ENCODE measurements at places on chromosomes 13 and 19.

- DNase-seq = no peak
These were observed 213.2 kb downstream of the ATP8A2 start for GRCh38 chr13:25585000-25585399.

DNA sequence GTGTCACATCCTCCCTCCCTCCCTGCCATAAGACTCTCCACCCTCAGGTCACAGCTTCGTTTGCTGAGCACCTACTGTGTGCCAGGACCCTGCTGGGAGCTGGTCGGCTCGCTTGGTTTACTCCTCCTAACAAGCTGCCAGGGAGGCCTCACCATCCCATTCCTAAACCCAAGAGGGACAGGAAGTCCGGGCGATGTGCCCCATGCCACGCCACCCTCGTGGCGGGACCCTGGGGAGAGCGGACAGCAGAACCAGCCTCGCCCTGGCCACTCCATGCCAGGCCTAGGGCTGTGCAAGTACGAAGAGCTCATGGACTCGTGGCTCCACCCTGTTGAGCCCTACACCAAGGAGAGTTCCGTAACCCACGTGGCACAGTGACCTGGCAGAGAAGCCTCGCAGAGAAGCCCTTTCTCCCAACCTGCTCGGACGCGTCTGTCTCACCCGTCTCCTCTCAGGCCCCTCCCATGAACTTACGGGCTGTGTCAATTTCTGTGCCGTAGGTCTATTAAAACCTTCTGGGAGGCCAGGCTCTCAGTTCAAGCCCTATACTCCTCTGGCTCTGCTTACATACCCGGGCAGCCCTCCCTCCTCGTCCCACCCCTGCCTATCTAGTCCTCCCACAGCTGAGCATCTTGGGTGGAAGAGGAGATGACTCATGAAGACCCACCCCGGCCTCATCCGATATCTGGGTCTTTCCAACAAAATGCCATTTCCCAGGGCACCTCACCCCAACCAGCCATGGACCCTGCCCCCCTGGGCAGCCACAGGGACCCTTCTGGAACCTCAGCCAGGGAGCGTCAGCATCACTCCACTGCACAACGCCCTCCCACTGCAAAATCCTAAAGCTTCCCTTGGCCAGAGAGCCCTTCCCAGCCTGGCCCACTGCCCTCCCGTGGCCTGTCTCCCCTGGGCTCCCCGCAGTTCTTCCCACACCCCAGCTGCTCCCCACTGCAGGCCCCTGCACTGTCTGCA, 2.6 kb downstream of the UBXN6 start:
- DNase-seq = no peak

GRCh38 chr13:41859565-41859964, 101.3 kb downstream of the VWA8 start:
- no peak for DNase-seq

- no peak for DNase-seq
These were observed 18.7 kb downstream of the MLLT1 start for GRCh38 chr19:6260912-6261650.

- no peak for DNase-seq
These were observed 349.1 kb downstream of the LIG4 start for GRCh38 chr13:107866032-107866940.

DNA sequence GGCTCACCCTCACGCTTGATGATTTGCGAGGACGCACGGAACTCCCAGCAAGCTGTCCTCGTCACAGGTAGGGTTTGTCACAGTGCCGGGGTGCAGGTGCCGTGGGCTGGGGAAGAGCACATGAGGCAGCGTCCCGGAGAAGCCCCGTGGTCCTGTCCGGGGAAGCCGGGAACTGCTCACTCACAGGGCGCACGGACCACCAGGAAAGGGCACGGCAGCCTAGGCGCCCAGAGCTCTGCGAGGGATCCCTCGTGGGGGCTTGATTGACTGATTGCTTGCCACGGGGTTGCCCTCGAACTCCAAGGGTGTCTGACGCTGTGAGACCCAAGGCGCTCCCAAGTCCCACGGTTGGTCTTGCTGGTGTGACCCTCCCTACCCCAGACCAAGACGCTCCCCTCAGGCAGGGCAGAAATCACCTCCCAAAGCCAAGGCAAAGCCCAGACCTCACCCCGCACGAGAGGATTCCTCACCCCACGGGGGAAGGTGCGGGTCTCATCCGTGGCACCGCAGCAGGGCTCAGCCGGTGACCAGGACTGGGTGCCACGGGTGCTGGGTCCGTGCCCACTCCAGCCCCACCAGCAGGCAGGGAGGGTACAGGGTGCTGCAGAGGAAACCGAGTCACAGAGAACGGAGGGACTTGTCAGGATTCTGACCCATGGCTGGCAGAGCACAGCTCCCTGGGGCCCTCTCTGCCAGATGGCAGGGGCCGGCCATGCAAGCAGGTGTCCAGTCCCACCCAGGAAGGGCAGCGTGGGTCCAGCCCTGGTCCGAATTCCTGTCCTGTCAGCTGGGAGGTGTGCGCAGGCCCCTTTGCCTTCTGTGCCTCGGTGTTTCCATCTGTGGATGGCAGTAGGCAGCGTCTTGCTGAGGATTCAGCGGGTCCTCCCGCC, 7.7 kb downstream of the C2CD4C start:
- DNase-seq = no peak

- peak; percentile 74 for DNase-seq
These were observed 15.1 kb downstream of the PRAM1 start for GRCh38 chr19:8487137-8487851.

DNA sequence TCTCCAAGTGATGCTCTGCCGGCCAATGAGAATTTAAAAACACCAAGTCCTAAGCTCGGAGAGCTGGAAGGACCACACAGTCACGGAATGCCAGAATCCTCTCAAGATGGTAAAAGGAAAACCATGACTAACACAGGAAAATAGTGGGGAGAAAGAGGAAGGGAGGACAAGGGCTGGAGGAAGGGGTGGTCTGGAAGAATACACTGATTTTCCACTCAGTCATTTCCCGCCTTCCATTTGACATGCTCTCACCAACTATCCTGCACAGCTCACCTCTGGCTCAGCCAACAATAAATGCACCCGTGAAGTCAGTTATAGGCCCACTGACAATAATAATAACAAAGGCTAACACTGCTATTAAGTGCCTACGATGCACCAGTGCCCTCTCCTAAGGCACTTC, 31.5 kb downstream of the SLC7A1 start:
- DNase-seq = no peak

DNA sequence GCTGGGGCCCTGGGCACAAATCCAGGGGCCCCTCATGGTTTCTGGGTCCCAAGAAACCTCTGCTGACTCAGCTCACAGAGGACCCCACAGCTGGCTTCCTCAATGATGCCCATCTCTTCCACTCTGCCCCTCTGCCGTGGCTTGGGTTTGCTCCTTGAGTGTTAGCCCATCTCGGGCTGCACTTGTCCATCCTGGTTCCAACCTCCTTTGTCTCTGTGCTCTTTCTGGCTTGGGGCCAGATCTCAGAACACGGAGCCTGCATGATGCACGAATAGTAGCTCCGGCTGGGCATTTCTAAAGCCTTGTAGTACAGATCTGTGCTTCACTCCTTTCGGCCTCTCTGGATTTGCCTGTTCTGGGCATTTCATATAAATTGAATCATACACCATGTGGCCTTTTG, 53.8 kb downstream of the F2RL3 start:
- no peak for DNase-seq

- DNase-seq = peak; percentile 63
These were observed 22.4 kb upstream of the FEM1A start for GRCh38 chr19:4768934-4769777.

DNA sequence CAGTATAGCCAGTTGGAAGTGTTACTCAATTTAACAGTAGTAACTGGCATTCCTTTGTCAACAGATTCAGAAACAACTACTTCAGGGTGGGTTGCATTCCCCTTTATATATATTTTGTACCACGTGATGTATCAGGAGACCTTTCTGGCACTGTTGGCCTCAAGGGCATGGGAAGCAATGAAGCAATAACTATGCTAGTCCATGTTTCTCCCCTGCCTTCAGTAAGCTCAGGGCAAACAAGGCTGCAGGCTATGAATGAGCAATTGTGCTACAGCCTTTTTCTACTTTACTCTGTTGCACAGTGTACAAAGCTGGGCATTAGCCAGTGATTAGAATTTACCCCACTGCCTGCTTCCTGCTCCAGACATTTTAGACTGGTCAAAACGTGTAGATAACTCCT, 348.8 kb downstream of the GPC5 start:
- no peak for DNase-seq

- no peak for DNase-seq
These were observed 51.1 kb downstream of the FAM216B start for GRCh38 chr13:42832341-42833096.

DNA sequence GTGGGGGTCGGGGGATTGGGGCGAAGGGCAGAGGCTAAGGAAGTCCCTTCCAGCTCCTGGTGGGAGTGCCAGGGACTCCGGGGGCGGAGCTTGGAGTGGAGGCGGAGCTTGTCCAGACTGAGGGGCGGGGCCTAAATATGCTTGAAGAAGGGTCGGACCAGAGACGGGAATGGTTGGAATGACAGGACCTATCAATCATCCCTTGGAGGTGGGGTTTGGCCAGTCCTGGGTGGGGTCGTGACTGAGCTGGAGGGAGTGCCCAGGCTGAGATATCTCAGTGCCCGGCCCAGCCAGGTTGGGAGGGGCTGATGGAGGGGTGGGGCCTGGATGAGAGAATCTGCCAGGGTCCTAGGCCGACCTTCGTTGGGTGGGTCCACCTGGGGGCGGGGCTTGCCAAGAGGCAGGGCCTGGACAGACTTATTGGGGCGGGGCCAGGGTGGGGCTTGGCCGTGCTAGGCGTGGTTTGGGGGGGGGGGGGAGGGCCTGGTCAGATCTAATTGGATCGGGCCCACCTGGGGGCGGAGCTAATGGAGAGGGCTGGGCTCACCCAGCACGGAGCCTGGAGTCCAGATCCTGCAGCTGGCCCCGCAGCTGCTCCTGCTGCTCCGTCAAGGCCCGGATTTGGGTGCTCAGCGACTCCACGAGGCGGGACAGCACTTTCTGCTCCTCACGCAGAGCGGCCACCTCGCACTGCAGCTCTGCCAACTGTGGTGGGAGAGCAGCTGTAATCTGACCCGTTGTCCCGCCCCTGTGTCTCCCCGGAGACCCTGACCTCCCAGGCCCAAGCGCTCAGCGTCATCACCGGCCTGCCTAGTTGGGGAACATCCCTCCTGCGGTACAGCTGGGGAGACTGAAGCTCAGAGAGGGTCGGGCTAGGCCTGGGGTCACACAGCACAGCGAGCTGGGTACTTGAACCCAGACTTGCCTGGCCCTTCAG, 2.6 kb upstream of the WIZ start:
- no peak for DNase-seq

DNA sequence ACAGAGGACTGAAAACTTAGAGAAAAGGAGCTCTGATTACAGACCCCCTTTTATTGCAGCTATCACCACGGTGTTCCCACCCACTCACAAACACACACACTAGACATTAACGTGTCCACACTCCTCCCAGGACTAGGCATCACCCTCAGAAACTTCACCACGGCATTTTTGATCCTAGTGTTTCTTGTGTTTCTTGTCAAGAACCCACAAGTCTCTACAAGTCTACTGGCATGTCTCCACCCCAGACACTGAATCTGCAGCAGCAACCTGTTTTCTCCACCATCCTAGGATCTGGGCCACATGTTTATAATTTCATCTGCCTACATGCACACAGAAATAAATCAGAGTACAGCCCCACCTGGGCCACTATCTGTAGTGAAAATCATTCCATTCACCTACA, 4.3 kb downstream of the ZNF486 start:
- DNase-seq = no peak

GRCh38 chr13:79423801-79424642, 18.0 kb upstream of the RBM26 start:
- peak; percentile 62 for DNase-seq

GRCh38 chr19:49879243-49879963, 1.9 kb downstream of the TBC1D17 start:
- DNase-seq = no peak

- no peak for DNase-seq
These were observed 61.0 kb upstream of the RAP2A start for GRCh38 chr13:97372936-97373335.

- DNase-seq = peak; percentile 59
These were observed 15.7 kb downstream of the ZNF808 start for GRCh38 chr19:52542984-52543664.

- no peak for DNase-seq
These were observed 31.8 kb downstream of the TFDP1 start for GRCh38 chr13:113616281-113616906.

GRCh38 chr19:1970806-1971502, 30.0 kb downstream of the CSNK1G2 start:
- DNase-seq = no peak

- peak; percentile 1 for DNase-seq
These were observed 15.0 kb downstream of the ZNF350 start for GRCh38 chr19:51971624-51972023.

- no peak for DNase-seq
These were observed 511 bp downstream of the WDR88 start for GRCh38 chr19:33132425-33132824.

GRCh38 chr13:105643966-105644365, 891.5 kb downstream of the EFNB2 start:
- no peak for DNase-seq

GRCh38 chr13:29849071-29849631, 1.3 kb downstream of the UBL3 start:
- DNase-seq = peak; percentile 41

DNA sequence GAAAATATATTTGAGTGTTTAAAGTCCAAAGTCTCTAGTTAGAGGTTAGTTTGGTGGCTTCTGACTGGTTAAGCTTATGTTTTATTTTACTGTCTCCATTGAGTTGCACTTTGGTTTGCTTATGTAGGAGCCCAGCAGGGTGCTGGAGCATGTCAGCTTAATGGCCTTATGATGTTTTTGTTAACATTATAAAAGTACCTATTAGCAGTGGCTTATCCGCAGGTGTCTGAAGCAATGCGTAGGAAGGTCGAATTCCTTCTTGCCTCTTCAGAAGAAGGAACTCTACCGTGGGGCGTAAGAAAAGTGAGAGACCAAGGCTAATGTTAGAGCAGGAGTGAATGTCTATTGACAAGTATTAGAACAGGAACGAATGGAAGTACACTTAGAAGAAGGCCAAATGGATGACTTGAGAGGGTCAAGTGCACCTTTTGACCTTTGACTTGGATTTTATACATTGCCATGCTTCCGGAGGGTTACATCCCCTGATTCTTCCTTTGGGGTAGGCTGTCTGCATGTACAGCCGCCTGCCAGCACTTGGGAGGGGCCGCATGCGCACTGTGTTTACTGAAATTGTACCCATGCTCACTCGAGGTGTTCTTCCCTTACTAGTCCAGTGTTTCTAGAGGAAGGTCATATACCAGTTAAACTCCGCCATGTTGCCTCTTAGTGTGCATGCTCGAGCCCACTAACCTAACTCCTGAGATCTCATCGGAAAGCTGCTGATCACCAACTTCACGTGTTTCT, 793.9 kb upstream of the PCDH9 start:
- DNase-seq = no peak

GRCh38 chr13:23323946-23324709, 109.4 kb downstream of the SACS start:
- DNase-seq = no peak

GRCh38 chr13:112532837-112533745, 54.9 kb downstream of the TUBGCP3 start:
- DNase-seq = no peak

GRCh38 chr19:35316560-35316959, 12.4 kb upstream of the CD22 start:
- DNase-seq = no peak

All from CD4-positive, alpha-beta T cell treated with Interleukin-4 for 4 hours (primary cell).